ENCODE measurements at places on chromosomes 4 and X.

DNA sequence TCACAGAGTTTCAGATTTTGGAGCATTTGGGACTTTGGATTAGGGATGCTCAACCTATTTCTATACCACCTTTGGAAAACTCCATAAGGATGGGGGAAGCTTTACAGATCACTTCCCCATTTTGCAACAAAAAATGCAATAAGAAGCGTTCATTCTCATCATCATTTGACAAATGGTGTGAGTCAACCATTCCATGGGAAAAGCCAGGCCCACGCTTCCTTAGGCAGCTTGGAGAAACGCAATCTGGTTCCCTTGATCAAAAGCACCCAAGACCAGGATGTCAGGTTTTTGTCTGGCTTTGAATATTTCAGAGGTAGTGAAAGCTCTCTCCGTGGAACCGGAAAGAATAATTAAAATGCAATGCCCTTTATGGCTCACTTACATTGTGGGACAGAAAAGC, 79.3 kb upstream of the C4orf50 start:
- DNase-seq = no peak

- DNase-seq = no peak
Measured at GRCh38 chr4:88102026-88102425, 56.4 kb downstream of the ABCG2 start.

GRCh38 chrX:150602296-150602695, 33.9 kb downstream of the MTM1 start:
- no peak for DNase-seq

GRCh38 chr4:82989575-82990429, 20.8 kb downstream of the LIN54 start:
- DNase-seq = no peak

- no peak for DNase-seq
Measured at GRCh38 chr4:95676190-95676589, 127.4 kb upstream of the UNC5C start.

Data from islet precursor cell (in vitro differentiated cells).